ENCODE measurements at places on chromosomes 2 and 18.

DNA sequence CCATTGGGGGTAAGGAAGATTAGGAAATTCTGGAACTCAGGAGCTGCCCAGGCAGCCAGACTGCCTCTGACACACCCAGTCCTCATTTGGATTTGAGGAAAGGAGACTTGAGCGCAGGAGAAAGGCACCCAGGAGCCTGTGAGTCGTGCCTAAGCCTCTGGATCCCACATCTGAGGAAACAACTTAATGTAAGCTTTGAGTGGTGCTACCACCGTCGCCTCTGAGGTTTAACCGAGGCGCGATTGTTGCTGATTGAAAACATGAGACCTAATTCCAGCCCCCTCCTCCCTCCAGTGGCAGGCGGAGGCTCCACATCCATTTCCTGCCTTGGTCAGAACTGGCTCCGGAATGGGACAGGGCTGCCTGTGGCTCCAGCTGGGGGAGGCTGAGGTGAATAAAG, 176.7 kb upstream of the PKDCC start:
- DNase-seq: no peak

DNA sequence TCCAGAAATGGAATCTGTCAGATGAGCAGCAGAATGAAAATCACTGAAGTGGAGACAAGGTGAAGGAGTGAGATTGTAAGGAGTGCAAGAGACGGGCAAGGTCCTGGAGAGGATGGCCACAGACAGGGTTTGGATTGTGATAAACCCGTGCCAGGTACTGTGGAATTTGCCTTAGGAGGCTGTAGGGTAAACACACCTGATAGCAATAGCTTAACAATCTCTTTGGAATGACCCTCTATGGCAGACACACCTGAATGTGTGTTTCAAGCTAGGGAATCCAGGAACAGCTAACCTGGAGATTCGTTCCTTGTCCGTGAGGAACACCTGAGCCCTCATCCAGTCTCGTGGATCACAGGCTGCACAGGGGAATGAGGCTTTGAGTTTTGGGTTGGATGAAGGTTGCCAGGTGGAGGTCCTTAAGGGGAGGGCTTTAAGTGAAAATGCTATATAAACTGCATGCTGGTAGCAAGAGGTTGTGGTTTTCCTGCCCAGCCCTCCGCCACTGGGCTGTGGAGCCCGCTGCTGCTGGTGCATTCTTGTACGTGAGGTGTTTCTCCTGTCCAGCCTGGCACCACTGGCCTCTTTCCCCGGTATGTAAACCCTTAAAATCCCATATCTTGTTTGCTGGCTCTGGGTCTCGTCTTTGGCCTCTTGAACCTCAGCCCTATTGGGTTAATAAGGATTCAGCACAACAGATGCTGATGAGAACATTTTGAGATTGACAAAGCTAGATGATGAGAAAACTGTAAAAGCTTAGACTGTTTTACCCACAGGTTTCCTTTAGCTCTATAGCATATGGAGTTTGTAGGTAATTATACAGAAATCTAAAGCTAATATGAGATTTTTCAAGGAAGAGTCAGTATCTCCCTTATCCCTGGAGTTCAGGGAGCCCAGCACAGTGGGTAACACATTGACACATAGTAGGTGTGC, 117.9 kb downstream of the ARHGAP15 start:
- no peak for DNase-seq

DNA sequence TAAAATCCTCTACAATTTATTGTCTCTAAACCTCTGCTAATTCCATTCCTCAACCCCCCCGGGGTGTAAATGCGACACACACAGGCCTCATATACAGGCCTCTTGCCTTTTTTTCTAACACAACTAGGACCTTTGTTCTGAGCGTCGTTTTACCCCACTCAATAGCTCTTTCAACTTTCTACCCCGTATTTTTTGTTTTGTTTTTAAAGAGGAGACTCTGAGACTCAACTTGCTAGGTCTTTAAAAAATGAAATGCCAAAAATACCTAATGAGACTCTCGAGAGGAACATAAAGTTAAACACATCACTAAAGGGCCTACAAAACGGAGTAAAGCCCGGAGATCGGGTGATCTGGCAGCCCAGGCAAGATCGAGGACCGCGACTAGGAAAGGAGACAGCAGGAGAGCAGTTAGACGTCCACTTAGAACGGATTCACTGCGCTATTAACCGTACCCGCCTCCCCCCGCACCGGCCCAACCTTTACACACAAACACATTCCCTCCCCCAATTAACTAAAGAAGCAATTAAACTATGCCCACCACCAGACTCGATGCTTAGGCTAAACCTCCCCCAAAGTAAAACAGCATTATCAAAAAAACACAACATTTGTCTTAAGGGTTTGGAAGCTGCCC, 1.7 kb downstream of the TRIP12 start:
- DNase-seq: no peak

DNA sequence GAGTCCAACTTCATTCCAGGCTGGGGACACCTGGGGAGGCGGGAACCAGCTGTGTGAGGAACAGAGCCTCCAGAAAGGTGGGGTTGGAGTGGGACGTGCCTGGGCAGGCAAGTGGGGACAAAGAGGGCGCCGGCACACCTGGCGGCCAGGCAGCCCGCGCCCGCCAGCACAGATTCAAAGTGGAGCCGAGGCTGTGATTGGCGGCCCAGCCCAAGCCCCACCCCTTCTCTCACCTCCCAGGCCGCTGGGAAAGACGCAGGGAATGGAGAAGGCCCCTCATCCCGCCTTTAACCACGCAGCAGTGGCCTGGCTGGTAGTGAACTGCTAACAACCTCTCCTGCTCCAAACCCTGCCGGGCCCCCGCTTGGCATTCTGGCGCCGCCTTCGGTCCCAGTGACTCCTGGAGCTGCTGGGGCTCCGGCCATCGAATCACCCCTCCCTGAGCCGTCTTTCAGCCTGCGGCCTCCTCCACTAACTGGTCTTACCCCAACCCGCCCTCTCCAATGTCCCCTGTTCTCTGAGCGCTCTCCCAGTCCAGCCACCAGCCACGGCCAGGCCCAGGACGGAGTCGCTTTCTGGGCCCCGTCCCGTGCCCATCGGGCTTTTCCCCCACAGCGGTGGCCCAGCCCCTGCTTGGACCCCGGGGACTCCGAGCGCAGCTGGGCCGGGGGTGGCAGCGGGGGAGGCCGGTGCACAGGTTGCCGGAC, 27.9 kb upstream of the PTMA start:
- peak; percentile 95 for DNase-seq

GRCh38 chr18:50982086-50982801, 14.4 kb downstream of the ELAC1 start:
- peak; percentile 89 for DNase-seq

DNA sequence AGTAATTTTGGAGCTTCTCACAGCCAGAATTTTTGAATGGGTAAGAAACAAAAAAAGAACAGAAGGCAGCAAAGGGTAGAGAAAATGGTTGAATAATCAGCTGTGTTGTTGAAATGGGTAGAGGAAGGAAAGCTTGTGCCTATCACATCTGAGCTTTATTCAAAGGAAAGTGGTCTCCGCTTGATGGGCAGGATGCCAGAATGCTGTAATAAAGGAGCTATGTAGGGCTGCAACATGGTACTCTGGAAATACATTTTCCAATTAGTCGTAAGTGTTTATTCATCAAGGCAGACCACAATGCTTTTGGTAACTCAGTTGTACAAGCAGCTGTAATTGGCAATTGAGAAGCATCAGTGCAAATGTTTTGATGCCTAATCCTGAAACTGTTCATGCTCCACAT, 196.9 kb downstream of the ICOS start:
- DNase-seq: no peak

DNA sequence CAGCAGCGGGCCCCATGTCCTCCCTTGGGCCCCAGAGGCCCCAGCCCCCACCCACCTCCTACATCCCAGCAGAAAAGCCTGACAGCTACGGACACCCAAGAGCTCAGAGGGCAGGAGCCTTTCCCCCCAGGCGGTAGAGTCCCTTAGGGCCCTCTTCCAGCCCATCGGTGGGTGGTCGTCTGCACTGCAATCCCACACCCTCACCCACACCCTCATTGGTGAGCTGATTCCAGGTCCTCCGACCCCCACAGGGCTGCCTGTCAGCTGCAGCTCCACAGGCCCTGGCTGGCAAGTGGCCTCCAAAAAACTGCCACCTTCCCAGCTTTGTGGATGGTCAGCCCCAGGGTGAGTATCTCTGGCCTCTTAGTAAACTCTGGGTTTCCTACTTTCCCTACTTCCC, 10.5 kb downstream of the TCF23 start:
- no peak for DNase-seq

DNA sequence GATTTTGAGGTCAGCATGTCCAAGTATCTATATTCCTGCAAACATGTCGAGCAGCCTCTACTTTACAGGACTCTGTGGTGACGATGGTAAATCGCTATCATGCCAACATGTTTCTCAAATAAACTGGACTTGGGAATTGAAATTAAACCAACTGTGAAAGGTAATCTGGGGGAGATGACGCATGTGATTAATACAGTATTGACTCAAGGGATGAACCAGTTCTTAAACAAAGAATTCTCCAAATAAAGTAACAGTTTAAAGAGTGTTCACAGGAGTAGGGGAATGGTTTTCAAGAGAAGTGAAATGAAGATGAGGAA, 54.3 kb downstream of the THUMPD2 start:
- DNase-seq: no peak

- no peak for DNase-seq
These were observed 215.7 kb downstream of the MGAT5 start for GRCh38 chr2:134469516-134470115.

GRCh38 chr2:112794131-112794733, 9.9 kb upstream of the IL1A start:
- DNase-seq: no peak

- no peak for DNase-seq
These were observed 64.5 kb downstream of the LRPPRC start for GRCh38 chr2:43931293-43931692.

GRCh38 chr2:44668336-44668735, 273.2 kb upstream of the SIX3 start:
- peak; percentile 50 for DNase-seq

DNA sequence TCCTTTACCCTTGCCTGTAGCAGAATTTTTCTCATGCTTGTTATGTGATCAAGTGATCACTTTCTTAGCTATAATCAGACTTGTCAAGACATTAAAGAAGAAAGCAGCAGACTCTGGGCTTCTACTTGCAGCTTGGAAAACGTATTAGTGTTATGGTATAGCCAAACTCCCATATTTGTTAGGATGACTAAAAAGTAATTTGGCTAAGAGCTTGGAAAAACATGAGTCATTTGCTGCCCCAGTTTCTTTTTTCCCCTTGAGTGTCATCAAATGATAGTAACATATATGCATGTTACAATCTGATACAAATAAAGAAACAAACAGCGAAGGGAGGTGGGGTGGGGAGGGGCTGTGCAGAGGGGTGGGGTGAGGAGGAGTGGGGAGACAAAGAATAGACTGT, 155.5 kb downstream of the IKZF2 start:
- no peak for DNase-seq

DNA sequence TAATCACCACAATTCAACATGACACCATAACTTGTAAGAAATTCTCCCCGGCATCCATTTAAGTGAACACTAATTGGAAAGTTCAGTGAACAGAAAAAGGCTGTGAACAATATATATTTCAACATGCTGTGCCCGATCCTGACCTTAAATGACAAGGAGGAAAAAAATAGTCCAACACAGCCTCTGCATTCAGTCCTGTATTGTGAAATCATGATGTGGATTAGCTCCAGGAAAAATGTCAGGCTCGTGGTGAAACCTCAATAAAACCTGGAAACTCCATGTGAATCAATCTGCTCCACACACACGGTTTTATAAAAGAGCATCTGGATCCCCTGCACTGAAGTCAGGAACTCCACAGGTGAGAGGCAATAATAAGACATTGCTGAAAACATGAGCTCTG, 145.4 kb upstream of the SPOPL start:
- peak; percentile 29 for DNase-seq

DNA sequence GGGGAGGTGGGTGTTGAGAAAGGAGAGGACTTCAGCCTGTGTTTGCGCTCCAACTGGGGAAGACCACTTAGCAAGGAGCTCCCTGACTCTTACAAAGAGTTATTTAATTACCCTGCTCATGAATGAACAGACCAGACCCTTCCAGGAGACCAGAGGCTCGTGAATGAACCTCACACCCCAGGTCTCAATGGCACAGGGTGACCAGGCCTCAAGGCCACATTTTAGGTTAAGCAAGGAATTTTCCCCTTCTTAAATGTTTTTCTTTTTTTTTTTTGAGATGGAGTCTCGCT, 25.3 kb downstream of the SMAD7 start:
- peak; percentile 46 for DNase-seq

GRCh38 chr2:23293731-23294130, 91.2 kb upstream of the KLHL29 start:
- DNase-seq: no peak

GRCh38 chr2:159921752-159922404, 123.9 kb upstream of the CD302 start:
- DNase-seq: peak; percentile 19

- no peak for DNase-seq
These were observed 65.2 kb downstream of the INSIG2 start for GRCh38 chr2:118153433-118153832.

DNA sequence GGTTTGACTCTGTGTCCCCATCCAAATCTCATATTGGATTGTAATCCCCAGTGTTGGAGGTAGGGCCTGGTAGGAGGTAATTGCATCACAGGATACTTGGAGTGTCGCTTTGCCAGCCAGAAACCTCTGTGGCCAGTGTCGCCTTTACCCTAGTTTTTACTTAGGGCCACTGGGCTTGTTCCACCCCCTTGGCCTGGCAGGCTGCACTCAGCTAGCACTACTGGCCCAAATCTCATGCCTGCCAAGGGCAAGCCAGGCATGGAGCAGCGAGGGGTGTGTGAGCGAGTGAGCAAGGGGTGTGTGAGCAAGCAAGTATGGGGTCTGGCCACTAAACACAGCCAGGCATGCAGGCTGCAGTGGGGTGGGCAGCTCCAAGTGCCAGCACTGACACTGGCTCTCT, 178.7 kb upstream of the MGAT5 start:
- no peak for DNase-seq

GRCh38 chr18:52228166-52228565, 111.8 kb upstream of the DCC start:
- no peak for DNase-seq

DNA sequence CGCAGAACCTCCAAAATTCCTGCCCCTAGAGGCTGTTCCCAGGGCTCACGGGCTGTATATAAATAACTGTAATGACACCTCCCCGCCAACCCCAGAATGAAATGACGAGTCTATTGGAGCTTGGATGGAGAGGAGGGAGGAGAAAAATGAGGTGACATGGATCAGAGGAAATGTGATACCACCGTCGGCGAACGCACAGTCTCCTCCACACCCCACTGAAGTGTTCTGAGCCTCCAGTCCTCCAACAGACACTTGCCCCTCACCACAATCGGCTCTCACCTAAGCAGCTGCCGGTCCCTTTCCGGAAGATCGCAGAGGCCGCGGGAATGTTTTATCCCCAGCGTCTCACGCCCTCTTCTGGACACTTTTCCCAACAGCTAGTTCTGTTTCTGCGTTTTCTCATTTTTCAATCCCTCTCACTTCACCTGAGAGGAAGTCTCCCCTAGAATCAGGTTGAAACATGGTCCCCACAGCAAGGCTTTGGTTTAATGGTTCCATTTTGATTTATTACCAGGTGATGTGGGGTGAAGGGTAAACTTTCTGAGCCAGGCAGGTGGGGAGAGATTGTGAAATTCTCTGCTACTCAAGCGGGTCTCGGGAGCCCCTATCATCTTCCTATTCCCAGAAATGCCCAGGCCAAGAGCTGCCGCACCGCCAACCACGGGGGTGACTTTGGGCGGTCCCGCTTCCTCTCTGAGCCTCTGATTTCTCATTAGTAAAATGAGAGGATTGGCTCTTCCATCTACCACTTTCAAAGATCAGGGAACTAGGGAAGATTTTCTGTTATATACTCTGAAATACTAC, 9.1 kb upstream of the MYO5B start:
- peak; percentile 96 for DNase-seq

GRCh38 chr2:179344970-179345369, 80.3 kb upstream of the SESTD1 start:
- DNase-seq: no peak

- DNase-seq: peak; percentile 5
These were observed 59.6 kb downstream of the HDAC4 start for GRCh38 chr2:239341146-239341732.

All from NCI-H69 (cell line).